Stimulated activated CD8-positive, alpha-beta memory T cell treated with anti-CD3 and anti-CD28 coated beads, Interleukin-15, amount 100 ng/mL, for 24 hours (primary cell): ENCODE measurements at places on chromosomes 4 and X.

GRCh38 chr4:146288193-146288592, 73.9 kb downstream of the REELD1 start:
- DNase-seq = no peak

GRCh38 chr4:99921174-99921573, 25.2 kb downstream of the DNAJB14 start:
- DNase-seq = no peak

- DNase-seq = no peak
Measured at GRCh38 chr4:160546201-160546600, 1443.3 kb downstream of the RAPGEF2 start.

DNA sequence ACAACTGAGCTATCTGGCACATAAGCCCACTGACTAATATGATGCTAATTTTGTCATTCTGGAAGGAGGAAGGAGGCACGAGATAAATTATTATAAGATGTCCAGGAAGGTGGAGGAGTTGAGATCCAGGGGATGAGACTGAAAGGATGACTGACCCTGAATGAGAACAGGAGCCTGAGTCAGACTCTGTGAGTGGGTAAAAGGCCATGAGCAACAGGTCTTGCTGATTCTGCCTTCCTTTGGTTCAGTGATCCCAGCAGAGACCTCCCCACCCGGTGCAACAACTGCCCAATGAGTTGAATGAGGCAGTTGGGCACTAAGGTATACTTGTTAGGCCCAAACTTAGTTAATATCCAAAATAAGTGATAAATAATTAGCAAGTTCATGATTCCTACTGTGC, 238.1 kb upstream of the GPC4 start:
- no peak for DNase-seq

- no peak for DNase-seq
Measured at GRCh38 chrX:46561824-46562657, 11.5 kb upstream of the CHST7 start.

- DNase-seq = no peak
Measured at GRCh38 chr4:26723216-26723615, 137.4 kb upstream of the STIM2 start.

- no peak for DNase-seq
Measured at GRCh38 chrX:66009231-66009845, 30.5 kb downstream of the VSIG4 start.

DNA sequence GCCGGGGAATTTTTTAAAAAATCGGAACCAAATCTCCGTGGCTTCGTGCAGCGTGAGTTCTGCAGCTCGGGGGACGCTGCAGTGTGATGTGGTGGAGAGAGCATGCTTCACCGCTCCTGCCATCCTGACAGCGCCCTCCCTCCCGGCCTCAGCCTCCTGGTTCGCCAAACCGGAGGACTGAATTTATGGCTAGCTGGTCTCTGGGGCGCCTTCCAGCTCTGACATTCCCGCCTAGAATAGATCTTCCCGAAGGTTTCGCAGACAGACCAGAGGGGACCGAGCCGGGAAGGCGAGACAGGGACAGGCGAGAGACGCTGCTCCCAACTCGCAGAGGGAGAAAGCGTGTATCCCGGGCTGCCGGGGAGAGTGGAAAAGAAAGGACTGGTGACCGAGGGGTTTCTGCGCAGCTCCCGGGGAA, 25.9 kb downstream of the HOPX start:
- no peak for DNase-seq

GRCh38 chr4:152344001-152344400, 191.9 kb downstream of the FBXW7 start:
- no peak for DNase-seq

DNA sequence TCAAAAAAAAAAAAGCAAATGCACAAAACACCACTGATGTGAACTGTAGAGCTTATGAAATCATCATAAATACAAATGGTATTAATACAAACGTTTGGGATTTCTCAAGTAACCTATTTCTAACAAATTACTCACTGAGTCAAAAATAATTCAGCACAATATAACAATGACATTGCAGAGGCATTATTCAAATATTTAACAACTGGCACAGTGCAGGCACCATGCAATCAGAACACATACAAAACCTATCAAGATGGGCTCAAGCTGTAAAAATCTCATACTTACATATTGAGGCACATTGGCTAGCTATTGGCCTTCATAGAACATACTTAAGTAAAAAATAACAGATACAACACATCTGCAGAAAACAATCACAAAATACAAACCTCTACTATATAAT, 81.1 kb downstream of the LRBA start:
- no peak for DNase-seq

- no peak for DNase-seq
Measured at GRCh38 chr4:163482190-163482589, 8.6 kb upstream of the TKTL2 start.

GRCh38 chrX:72316408-72317110, 10.8 kb upstream of the CITED1 start:
- no peak for DNase-seq

DNA sequence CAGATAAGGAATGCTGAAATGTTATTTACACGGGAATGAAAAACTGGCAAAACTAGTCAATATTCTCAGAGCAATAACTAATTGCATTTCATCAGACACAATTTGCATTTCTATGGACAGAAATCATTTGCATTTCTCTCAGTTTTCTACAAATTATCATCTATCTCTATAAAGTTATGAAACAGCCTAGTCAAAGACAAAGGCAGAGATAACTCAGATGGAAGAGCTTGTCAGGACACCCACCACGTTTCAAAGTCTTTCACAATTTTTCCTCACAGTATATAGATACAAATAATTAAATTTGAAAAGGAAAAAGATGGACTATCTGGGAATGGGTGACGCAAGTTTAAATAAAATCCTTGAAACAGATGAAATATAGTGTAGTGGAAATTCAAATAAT, 230.8 kb downstream of the GASK1B start:
- no peak for DNase-seq

- DNase-seq = no peak
Measured at GRCh38 chr4:1544861-1545281, 138.6 kb upstream of the NKX1-1 start.

DNA sequence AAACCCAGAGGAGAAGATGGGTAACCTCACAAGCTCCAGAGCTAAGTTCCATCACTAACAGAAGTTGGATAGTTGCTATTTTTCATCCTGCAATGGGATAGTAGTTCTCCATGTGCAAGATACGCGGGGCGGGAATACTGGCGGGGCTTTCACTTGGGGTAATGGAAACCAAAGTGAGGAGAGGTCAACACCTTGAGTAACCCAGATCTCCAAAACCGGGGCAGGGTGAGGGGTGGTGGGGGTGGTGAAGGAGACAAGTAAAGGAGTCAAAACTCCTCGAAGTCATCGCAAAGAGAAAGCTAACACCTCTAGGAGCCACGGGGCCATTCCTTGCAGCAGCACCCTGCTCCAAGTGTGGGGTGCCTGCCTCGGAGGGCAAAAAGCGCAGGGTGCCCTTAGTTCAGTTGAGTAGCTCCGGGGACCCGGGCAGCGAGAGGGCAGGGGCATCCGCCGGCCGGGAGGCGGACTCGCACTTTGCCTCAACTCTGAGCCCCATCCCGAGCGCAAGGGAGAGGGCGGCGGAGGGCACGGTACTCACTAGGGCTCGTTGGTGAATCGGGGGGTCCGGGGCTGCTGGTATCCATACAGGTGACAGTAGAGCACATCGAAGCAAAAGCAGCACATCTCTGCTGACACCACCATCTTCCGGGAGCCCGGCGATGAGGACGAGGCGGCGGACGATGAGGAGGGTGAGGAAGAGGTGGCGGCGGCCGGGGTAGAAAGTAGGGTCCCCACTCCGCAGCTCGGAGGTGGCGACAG, 645 bp downstream of the AMMECR1 start:
- DNase-seq = peak; percentile 1

DNA sequence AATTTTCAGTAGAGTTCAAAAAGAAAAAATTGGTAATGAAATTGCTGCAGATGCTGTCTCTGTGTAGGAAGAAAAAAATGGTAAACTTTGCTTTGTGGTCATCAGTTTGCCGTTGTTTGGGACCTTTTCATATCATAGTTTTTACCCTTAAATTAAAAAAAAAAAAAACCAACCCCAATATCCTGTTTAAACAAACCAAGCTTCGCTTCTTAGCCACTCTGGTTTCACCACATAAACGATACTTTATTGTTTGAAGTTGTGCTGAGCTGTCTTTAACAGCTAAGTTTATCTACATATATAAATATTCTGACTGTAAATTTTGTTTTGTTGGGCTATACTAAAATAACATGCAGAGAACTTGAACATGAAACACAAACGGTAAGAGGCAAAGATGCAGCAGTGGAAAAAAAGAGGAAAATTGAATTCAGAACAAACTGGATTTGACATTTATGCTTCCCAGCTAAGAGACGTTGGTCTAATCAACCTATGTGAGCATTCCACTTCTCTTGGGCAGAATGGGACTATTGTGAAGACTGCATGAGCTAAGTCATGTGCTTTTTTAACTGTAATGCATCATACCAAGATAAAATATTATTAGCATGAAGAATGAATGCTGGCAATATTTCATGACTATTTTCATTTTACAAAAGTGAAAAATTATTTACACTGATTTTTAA, 15.7 kb upstream of the H2AZ1 start:
- DNase-seq = no peak

DNA sequence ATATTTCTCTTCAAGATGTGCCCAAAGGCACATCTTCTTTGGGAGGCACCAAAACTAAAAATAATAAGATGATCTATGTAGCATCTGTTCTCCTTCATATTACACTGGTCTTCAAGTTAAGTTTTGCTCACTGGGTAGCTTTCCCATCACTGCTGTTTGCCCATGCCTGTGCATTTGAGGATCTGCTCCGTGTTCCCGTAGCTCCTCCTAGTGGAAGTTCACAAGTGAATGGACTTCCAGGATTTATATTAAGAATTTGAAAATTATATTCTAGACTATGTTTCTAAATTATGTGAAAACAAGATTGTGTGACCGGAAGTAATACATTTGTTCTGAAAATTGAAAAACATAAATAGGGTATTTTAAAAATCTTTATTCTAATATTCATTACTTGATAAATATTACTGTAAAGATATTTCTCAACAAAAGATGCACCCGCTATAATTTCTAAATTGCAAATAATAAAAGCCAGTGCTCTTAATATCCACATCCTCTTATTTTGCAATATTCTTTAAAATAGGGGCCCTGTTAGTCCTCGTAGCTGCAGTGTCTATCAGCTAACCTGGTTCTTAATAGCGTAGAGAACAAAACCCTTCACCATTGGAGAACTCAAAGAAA, 147.7 kb downstream of the RBM46 start:
- DNase-seq = no peak

GRCh38 chrX:85620466-85620865, 241.0 kb upstream of the POF1B start:
- no peak for DNase-seq

DNA sequence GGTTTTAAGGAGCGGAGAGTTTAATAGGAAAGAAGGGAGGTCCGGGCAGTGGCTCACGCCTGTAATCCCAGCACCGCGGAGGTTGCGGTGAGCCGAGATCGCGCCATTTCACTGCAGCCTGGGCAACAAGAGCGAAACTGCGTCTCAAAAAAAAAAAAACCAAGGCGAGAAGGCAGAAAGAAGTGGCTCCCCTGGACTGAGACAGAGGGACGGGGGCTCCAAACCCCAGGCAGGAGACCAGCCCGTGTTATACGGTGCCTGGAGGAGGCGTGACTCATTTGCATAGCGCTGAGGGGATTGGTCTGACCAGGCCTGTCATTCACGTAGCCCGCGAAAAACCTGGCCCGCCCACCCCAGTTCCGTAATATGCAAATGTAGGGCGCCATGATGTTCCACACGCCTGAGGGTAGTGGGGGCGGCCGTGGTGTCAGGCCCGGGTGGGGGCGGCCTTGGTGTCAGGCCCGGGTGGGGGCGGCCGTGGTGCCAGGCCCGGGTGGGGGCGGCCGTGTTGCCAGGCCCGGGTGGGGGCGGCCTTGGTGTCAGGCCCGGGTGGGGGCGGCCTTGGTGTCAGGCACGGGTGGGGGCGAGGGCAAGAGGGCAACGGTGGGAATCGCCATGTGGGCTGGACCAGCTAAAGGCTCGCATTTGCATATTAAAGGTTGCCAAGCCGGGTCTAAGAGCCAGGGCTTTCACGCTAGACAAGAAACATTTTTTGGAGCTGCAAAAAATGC, 2.1 kb downstream of the PLCXD1 start:
- DNase-seq = peak; percentile 62

GRCh38 chr4:38177035-38177546, 216.9 kb downstream of the PTTG2 start:
- no peak for DNase-seq

- no peak for DNase-seq
Measured at GRCh38 chrX:19805046-19805690, 82.2 kb downstream of the SH3KBP1 start.

DNA sequence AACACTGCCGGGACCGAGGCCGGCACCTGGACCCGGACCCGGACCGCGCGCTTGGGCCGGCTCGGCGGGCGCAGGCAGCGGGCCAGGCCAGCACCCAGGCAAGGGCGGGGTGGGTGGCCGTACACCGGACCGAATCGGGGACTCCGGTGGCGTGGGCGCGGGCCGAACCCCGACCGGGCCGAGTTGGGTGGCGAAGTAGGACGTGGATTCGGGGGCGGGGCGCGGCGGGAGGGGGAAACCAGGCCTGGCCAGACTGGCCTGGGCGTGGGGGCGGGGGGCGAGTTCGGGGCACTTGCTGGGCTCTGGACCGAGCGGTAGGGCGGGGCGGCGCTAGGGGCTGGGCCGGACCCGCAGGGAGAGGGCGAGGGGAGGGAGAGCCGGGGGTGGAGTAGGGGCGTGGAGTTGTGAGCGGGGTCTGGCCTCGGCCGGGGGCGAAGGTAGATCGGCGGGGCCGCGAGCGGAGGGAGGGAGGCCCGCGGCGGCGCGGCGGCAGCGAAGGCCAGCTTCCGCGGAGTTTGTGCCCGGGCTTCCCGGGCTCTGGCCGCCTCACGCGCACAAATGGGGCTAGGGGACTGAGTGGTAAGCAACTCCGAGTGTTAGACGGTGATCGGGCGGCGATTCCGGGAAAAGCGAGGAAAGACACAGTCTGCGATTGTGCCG, 1.8 kb upstream of the BCORL1 start:
- no peak for DNase-seq

- DNase-seq = peak; percentile 13
Measured at GRCh38 chrX:69285881-69286564, 120.8 kb upstream of the PJA1 start.

GRCh38 chrX:148723551-148723950, 223.1 kb downstream of the AFF2 start:
- DNase-seq = no peak

DNA sequence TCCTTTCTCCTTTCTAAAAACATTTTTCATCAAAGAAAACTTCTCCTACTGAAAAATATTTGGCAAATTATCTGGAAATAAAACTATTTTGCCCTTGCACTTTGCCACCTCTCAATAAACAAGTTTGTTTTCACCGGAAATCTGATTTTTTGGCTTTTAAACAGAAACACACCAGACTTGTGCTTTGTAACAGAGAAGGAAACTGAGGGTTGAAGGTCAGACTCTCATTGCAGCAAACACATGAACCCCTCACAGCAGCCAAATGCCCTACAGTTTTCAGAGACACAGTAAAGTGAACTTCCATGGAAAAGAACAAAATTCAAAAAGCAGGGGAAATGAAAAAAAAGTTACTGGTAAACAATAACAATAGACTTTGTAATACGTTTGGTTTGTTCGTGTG, 95.6 kb upstream of the WDR17 start:
- DNase-seq = no peak
